ENCODE measurements at places on chromosomes 13 and 19.

DNA sequence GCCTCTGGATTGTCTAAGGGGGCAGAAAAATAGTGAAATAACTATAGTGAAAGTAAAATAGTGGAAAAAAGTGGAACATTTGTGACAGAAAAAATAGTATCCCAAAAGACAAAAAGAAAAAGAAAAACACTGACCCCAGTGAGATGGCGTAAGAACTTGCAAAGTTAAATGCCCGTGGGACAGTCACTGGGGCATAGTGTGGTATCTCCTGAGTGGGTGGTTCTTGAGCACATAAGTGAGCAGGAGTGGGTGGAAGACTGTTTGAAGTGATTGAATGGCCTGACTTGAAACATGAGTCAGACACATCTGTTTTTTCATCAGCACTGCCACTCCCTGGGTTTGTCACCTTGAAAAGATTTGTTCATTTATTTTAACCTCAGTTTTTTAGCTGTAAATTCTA, 2.5 kb downstream of the ZNF430 start:
- no peak for DNase-seq

GRCh38 chr19:5250127-5250659, 90.4 kb downstream of the PTPRS start:
- DNase-seq: no peak

GRCh38 chr19:48203222-48203793, 32.8 kb downstream of the ZSWIM9 start:
- DNase-seq: no peak

DNA sequence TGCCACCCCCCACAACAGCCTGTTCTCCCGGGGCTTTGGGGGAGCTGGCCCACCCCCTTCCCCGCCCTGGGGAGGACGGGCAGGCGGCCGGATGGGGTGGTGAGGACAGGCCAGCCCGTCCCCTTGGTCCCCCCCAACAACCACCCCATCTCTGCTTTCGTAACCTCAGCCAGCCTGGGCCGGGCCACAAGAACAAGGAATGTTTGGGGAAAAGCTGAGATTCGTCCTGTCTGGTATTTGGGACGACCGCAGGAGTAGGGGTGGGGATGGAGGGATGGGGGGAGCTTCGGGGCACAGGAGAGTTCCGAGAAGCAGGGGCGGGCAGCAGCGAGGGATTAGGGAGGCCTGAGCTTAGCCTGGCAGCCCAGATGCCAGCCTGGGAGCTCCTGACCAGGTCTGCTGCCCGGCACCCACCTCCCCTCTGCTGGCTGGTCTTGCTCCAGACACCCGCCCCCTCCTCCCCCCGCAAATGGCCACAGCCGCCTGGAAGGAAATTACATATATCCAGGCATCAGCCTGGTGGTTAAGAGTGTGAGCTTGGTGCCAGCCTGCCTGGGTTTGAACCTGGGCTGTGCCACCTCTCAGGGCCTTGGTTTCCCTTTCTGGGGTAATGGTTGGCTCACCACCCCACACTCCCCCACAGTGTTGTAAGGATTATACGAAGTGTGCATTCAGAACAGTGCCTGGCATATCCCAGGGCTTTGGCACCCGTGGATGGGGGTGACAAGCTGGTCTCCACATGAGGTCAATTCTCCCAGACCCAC, at the start of gene PODNL1:
TSS of gene PODNL1 (minus strand) at position 117 of the 764 bp plus-strand sequence. CDS start 236 bp downstream, outside the sequence.
- DNase-seq: peak; percentile 48

DNA sequence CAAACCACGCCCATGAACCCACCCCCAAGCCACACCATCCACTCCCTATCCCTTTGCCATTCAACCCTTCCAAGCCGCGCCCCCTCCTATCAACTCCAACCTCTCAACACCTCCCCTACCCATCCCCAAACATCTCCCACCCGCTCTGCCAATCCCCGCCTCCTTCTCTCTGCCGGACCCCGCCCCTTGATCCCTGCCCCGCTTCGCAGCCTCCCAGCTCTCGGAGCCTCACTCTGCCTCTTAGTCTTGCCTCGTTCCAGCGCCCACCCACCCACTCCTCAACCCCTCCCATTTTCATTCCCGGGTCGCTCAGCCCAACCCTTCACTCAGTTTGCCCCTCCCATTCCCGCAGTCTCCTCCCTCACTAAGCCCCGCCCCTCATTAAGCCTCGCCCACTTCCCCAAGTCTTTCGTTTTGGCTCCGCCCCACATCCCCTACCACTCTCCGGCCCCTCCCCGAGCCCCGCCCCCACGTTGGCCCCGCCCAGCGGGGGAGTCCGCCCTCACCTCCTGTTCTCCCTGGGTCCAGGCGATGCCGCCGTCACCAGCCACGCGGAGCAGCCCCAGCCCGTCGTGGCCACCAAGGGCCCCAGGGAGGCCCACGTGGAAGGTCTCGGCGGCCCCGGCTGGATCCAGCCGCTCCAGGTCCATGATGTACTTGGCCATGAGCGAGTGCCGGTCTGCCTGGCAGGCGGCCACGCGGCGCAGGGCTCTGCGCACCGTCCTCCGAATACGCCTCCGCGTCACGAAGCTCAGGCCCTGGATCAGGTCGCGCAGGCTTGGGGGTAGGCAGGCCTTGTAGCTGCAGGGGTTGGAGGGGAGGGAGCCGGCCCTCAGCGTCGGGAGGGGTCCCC, 5.7 kb downstream of the JAK3 start:
- DNase-seq: peak; percentile 55

GRCh38 chr19:8641908-8642547, 11.6 kb downstream of the NFILZ start:
- no peak for DNase-seq

- peak; percentile 46 for DNase-seq
Measured at GRCh38 chr19:46630586-46631205, 5.3 kb downstream of the GNG8 start.

DNA sequence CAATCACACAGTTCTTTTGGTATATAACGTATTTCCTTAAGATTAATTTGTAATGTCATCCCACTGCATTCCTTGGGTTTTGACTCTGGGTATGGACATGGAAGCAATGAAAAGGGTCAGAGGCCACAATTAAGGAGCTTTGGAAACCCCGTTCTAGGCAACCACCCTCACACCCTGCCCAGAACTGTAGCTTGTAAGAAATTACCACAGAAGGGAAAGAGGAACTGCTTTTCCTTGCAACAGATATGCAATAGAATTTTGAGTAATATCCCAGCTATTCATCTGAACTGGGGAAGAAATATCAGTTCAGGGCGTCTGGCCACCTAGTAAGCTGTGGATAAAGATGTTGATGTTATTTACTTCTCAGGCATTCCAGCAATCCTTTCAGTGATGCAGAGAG, 985 bp upstream of the CLC start:
- DNase-seq: no peak

GRCh38 chr13:93881411-93881810, 598.1 kb downstream of the DCT start:
- DNase-seq: no peak

- no peak for DNase-seq
Measured at GRCh38 chr13:48492096-48492440, 40.8 kb downstream of the RCBTB2 start.

GRCh38 chr19:15563931-15564330, 51.1 kb upstream of the CYP4F8 start:
- DNase-seq: no peak

DNA sequence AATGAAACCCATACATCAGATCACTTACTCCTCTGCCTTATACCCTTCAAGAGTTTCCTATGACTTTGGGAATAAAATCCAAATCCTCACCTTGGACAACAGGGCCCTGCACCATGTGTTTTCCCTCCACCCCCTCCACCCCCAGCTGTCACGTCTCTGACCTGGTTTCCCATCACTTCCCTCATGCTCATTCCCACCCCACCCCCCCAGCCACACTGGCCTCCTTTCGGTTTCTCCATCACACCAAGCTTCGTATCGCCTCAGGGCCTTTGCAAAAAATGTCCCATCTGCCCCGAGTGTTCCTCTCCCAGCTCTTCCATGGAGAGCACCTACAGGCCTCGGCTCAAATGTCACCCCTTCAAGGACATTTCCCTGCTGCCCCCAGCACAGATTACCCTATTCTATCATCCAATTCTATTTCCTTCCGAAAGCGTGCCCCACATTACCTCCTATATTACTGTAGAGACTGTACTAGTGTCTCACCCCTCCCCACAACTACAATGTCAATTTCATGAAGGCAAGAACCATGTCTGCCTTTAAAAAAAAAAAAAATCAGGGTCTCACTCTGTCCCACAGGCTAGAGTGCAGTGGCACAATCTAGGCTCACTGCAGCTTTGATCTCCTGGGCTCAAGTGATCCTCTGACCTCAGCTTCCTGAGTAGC, 16.8 kb upstream of the FFAR2 start:
- no peak for DNase-seq

GRCh38 chr13:113566227-113566561, 18.4 kb upstream of the TFDP1 start:
- no peak for DNase-seq

DNA sequence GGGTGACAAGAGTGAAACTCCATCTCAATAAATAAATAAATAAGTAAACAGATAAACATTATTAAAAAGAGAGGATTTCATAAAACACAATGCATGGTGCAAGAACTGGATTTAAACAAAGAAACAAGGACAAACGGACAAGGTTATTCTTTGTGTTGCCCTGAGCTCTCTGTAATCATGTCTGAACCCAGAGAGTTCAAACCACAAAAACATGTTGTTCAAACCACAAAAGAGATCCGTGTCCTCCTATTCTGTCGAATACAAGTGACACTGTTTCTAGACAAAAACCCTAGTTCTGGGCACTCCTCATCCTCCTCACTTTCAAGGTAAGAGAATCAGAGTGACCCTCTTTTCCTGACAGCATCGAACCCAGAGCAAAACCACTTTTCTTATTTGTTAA, 4.6 kb upstream of the TPRX2 start:
- peak; percentile 31 for DNase-seq

DNA sequence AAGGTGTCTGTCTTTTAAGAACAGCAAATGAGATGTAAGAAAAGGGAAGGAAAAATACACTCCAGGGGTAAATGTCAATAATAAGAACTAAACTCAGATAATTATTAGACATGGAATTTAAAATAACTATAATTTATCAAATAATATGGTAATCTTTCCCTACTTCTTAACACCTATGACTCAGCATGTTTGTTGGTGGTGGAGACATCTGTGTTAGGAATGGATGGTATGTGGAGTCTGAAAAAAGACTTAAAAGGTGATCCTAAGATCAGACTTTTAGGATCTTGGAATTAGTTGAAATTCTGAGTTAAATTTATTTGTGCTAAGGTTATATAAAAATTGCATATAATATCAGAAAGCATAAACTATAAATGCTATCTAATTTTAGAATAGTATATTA, 915.1 kb downstream of the SLITRK5 start:
- DNase-seq: no peak

- DNase-seq: no peak
Measured at GRCh38 chr13:28415994-28416421, 78.9 kb downstream of the FLT1 start.

DNA sequence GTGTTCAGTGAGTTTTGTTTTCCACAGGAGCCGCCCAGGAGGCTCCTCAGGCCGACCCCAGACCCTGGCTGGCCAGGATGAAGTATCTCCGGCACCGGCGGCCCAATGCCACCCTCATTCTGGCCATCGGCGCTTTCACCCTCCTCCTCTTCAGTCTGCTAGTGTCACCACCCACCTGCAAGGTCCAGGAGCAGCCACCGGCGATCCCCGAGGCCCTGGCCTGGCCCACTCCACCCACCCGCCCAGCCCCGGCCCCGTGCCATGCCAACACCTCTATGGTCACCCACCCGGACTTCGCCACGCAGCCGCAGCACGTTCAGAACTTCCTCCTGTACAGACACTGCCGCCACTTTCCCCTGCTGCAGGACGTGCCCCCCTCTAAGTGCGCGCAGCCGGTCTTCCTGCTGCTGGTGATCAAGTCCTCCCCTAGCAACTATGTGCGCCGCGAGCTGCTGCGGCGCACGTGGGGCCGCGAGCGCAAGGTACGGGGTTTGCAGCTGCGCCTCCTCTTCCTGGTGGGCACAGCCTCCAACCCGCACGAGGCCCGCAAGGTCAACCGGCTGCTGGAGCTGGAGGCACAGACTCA, 12.9 kb downstream of the B3GNT3 start:
- DNase-seq: no peak

DNA sequence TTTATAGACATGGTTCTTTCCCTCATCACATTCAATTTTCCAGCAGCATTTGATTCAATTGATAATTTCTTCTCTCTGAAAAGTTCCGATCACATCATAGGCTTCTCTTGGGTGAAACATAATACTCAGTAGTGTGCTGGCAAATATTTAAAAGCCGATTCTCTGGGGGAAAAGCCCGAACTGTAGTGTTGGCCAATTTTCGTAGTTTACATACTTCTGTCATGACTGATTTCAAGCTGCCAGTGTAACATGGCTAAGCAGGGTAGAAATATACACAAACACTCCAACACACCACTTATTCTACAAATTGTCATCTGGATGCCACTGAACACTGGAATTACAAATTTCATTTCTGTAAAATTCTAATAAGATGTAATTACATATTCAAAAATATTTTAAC, 56.1 kb upstream of the FREM2 start:
- DNase-seq: no peak

DNA sequence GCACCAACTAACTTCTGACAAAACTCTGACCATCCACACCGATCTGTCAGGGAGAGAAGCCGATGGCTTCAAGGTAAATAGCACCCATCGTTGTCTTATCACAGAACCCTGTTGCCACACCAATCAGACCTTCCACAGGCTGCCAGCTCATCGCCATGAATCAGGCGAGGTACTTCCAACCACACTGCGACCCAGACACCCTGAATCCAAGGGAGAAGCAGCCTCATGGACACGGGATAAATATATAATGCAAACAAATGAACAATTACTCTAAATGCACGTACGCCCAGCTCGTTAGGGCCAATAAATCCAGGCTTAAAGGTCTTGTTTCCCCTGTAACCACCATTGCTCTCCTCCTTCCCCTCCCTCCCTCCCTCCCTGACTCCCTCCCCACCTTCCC, 20.8 kb downstream of the RANBP3 start:
- no peak for DNase-seq

GRCh38 chr13:91381371-91381770, 17.1 kb upstream of the GPC5 start:
- DNase-seq: peak; percentile 44
